ENCODE measurements at places on chromosomes 7 and 10. TPM values are rescaled to one million over a fixed set of nuclear protein-coding genes. Genes with fewer than 3 reads are reported as not detected.

The HTR7 gene
- 0.16 TPM for total RNA-seq

DNA sequence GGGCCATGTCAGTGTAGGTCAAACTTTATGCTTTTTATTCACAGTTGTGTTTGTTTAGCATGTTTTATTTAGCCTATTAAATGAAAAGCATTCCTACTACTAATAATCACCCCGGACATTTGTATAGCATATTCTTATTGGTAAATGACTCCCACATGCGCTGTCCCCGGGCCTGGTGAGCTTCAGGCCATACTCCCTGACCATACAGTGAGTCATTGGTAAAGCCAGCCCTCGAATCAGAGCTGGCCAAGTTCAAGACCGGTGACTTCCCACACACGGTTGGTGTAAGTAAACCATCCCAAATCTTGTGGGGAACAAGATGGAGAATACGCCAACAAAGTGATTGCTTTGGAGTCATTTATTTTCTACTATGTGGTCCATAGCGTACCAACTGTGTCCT, 238.7 kb upstream of the TCF7L2 start:
- no peak for DNase-seq

DNA sequence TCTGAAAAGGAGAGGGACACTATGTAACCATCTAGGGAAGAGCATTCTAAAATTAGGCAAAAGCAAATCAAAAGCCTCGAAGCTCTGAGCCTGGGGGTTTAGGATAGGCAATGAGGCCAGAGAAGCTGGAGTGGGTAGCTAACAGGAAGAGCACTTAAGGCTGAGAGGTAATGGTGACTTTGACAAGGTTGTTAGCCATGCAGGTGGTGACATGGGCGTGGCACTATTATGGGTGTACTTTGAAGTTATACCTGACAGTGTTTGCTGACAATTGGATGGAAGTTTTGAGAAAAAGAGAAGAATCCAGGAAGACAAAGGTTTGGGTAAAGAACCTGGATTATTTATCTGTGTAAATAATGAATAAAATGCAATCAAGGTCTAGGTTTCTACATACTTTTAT, 383.0 kb upstream of the SEMA3C start:
- DNase-seq = no peak

DNA sequence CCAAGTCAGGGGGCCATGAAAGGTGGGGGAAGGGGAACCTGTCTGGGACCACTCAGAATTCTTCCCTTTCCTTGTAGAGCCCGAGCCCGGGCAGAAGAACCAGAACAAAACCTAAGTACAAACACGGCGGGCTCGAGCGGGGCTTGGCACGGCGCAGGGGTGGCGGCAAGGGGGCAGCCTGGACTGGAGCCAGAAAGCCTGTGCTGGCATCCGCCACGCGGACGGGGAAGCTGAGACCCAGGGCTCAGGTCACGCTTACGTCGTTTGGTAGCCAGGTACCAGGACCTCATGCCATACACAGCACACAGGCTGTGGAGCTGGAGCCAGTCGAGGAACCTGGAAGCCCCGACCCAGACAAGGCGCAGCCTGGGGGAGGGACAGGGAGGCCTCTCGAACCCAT, 6.6 kb upstream of the GPER1 start:
- DNase-seq = no peak
